ENCODE measurements at places on chromosomes 16 and 17.

- peak; percentile 11 for DNase-seq
These were observed 11.1 kb downstream of the PIMREG start for GRCh38 chr17:6455321-6455705.

DNA sequence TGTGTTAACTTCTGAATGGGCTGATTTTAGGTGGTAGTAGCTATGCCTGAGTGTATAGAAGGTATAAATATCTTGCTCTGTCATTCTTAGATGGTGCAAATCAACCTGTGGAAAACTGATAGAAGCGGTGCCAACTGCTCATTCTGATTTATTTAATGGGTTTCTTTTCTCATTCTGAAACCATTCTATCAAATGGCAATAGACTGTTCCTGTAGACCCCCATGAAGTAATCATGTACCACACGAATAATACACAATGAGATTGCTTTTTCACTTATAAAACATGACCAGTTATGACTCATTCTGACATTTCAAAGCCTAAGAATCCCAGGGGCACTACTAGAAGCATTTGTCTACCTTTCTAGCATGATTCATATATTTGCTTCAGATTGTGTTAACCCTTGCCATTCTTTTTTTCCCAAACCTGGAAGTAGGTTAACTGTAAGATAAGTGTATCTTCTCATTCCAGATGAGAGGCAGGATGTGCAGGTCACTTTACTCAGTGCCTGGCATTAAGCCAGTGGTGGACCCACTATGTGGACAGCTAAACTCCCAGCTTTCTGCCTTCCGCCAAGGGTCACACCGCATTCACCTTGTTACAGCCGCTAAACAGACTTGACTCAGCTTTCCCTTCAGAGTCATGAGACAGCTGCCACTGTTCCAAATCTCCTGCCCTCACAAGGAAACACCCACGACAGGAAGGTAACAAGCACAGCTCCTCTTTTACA, 16.4 kb upstream of the SLC16A11 start:
- DNase-seq, result no peak

GRCh38 chr17:45110676-45111611, 21.4 kb downstream of the PLCD3 start:
- no peak for DNase-seq

DNA sequence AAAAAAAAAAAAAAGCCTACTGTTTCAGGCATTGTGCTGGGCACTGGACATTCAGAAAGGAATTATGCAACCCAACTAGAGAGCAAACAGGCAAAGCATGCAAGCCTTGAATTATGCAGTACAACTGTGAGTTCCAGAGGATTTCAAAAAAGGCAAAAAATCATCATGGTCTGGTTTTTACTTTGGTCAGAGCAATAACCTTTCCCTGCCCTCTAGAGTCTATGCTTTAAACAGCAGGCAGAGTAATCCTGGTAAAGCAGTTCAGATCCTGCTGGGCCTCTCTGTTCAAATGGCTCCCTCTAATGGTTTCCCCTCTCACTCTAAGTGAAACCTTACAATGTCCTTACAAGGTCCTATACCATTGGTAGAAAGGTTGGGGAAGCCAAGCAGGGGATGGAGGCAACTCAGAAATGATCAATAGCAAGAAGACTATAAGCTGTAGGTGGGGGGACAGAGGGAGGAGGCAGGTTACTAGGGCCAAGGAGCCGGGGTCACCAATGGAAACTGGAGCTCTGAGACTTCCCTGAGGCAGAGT, 4.6 kb upstream of the TAF15 start:
- peak; percentile 13 for DNase-seq

DNA sequence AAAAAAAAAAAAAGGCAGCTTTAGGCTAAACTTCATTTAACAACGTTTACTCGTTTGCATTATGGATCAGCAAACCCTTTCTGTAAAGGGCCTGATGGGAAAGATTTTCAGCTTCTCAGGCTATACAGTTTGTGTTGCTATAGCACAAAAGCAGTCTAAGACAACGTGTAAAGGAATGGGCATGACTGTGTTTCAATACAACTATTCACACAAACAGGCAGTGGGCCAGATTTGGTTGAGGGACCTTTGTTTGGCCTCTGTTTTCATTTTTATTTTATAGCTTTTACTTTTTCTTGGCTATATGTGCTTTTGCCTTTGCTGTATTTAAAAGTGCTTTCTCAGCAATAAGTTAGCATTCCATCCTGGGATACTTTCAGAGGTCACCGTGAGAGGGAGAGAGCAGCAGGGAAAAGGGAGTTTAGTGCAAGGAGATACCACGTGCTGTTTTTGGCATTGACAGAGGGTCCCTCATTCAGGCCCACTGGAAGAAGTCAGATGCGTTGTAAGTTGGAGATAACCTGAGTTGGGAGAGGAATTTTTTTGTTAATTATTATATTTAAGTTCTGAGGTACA, 335.6 kb downstream of the UTP18 start:
- DNase-seq, result no peak

GRCh38 chr17:31050948-31051347, 43.8 kb upstream of the NF1 start:
- no peak for DNase-seq

- no peak for DNase-seq
These were observed 8.1 kb upstream of the PPP1R27 start for GRCh38 chr17:81842725-81843504.

DNA sequence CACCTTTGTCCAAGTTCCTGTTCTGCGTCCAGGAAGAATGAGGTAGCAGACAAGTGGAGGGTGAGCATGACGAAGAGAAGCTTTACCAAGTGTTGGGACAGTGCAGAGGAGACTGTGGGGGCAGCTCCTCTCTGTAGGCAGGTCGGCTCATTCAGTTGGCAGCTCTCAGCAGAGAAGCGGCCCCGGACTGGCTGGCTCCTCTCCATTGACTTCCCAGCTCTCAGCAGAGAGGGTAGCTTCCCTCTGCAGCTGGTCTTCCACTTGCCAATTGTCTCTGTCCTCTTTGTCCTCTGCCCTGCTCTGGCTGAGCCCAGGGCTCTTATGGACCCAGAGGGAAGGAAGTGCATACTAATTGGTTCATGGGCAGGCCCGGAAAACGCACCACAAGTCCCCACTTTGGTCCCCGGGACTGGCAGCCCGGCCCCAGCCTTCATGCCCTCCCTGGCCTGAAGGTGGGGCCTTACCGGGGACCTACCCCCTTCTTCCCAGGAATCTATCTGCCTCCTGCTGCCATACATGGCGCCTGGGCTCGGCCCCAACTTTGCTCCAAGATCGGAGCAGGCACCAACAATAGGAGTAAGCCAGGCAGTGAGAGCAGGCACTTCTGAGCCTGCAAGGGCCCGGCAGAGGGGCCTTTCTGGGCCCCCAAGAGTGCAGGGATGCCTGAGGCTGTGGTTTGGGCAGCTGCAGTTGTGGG, 10.1 kb downstream of the KCTD5 start:
- no peak for DNase-seq

DNA sequence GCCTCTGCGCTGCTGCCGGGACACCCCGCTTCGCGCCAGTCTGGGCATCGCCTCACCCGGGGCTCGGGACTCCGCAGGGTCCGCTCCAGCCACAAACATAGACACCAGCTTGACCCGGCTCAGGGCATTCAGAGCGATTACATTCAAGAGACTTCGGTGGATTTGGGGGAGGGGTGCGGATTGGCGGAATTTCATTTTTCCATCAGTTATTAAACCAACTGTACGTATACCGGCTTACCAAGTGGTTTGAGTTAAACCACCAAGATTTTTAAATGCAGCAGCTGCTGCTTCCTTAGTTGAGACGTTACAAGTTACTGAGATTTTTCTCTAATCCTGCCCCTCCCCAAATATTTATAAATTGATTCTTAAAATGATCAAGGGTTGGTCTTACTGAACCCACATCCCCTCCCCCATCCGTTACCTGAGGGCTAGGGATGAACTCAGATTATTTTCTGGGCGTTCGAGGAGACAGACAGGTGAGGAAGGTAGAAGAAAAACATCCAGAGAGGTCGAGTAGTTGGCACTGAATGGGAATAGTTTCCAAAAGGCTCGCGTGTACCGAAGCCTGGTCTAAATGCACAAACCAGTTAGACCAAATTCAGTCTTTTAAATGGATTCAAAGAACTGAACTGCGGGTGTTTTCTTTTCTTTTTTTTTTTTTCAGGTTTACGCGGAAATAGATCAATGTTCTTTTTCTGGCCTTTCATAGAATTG, 1.5 kb downstream of the CRHR1 start:
- no peak for DNase-seq

- DNase-seq, result no peak
These were observed 2287.0 kb downstream of the TP53TG3F start for GRCh38 chr16:35746281-35746962.

DNA sequence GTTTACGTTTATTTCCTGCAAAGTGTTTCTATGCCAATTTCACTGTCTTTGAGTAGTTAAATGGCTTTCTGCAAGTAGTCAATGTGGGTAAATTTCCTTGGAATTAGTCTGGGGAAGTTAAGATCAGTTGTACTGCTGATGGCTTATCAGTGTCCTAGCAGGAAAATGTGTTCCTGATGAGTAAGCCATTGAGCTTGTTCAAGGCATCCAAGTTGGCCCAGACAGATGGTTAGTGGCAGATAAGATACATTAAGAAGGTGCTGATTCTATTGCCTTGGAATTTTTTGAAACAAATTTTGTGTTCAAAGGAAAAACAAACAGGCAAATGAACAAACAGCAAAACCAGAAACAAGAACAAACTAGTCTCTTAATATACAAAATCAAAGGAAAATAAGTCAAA, 258.4 kb downstream of the MAP2K6 start:
- no peak for DNase-seq

GRCh38 chr17:8327303-8327649, 12.4 kb upstream of the ODF4 start:
- no peak for DNase-seq

- peak; percentile 57 for DNase-seq
These were observed 9.5 kb downstream of the FOXF1 start for GRCh38 chr16:86519649-86520316.

DNA sequence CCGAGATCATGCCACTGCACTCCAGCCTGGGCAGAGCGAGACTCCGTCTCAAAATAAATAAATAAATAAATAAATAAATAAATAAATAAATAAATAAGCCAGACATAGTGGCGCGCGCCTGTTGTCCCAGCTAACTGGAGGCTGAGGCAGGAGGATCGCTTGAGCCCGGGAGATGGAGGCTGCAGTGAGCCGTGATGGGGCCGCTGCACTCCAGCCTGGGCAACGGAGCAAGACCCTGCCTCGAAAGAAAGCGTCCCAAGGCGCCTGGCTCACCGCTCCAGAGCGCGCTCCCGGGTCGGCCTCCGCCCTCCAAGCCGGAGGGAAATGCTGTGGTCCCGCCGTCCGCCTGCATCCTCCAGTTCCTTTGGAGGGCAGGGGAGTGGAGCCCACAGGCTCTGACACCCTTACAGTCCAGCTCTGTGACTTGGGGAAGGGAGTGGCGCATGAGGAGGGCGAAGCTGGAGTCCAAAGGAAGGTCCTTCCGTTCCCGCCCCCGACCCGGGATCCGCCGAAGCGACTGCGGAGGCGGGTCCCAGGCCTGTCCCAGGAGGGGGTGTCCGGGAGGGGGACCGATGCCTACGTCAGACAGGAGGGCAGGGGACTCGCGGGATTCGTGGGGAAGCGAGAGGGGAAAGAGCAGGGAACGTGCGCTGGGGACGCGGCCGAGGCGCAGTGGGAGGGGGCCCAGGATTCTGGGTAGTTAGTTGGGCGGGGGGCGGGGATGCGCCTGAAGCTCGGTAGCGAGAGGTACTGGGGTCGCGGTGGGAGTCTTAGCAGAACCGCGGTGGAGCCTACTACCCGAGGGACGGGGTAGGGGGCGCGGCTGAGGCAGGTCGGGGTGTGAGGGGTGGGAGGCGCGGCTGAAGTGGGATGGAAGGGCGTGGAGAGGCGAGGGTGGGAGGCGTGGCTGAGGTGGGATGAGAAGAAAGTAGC, 8.4 kb upstream of the TRPV2 start:
- DNase-seq, result no peak

- no peak for DNase-seq
These were observed 30.6 kb downstream of the ABCA9 start for GRCh38 chr17:69030169-69030568.

GRCh38 chr16:57764341-57765159, 29.0 kb downstream of the KATNB1 start:
- DNase-seq, result no peak

DNA sequence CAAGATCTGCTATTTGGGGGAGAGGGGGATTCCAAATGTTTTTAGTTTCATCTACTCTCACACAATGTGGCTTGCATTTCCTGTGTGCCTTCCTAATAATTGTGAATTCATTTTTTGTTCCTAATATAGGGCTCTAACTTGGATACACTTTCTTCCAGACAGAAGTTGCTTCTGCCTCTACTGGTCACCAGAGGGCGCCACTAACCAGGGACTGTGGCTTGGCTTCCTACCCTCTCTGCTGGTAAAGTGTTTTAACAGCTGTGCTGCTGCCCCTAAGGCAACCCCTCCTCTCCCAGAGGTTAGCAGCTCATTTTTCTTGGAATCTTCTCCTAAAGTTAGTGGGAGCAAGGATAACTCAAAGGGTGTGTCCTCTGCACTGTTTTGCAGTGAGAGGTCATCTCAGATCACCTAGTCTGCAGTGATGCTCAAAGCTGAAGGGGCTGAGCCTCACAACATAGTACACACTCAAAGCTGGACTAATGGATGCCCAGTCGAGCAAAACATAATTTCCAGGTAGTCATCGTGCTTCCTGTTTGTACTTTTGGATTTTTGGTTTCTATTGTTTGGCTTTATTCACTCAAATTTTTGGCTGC, 5.0 kb upstream of the PRSS54 start:
- DNase-seq, result peak; percentile 7

DNA sequence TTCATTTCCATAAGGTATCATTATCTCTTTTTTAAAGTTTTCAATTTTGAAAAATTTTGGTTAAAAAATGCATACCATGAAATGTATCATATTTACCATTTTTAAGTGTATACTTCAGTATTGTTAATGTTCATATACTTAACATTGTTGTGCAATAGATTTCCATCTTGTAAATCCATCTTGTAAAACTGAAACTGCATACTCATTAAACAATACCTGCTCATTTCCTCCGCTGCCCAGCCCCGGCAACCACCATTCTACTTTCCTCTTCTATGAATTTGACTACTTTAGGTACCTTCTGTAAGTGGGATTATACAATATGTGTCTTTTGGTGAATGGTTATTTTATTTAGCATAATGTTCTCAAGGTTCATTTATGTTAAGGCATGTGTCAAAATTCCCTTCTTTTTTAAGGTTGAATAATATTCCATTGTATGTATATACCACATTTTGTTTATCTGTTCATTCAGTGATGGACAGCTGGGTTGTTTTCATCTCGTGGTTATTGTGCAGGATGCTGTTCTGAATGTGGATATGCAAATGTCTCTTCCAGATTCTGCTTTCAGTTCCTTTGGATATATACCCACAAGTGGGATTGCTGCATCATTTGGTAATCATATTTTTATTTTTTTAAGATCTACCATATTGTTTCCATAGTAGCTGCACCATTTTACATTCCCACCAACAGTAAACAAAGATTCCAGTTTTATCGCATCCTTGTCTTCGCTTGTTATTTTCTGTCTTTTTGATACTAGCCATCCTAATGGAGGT, 6.7 kb downstream of the CCL2 start:
- DNase-seq, result no peak
